Fibroblast of lung (primary cell): ENCODE measurements at places on chromosomes 12 and 14. TPM values are rescaled to one million over a fixed set of nuclear protein-coding genes. Genes with fewer than 3 reads are reported as not detected.

- no peak overlapping the region for H3K27ac ChIP-seq
- peaks cover 13% of the 10 kb centered on the region for H3K4me1 ChIP-seq
- H3K27me3 ChIP-seq = no peaks in the 10 kb centered on the region
- H3K4me3 ChIP-seq = no peak overlapping the region
These were observed 67.3 kb upstream of the STK38L start for GRCh38 chr12:27176765-27177164.

- H3K36me3 ChIP-seq = peaks cover 4% of the 10 kb centered on the region
- no peak for DNase-seq
- H3K27ac ChIP-seq = no peak overlapping the region
- H3K4me1 ChIP-seq = no peaks in the 10 kb centered on the region
- no peak overlapping the region for H3K4me3 ChIP-seq
- no peaks in the 10 kb centered on the region for H3K27me3 ChIP-seq
These were observed 50.6 kb upstream of the REP15 start for GRCh38 chr12:27645671-27646070.

- H3K4me3 ChIP-seq = no peak overlapping the region
- no peak overlapping the region for H3K27ac ChIP-seq
- H3K4me1 ChIP-seq = no peaks in the 10 kb centered on the region
- no peak for DNase-seq
- H3K27me3 ChIP-seq = no peaks in the 10 kb centered on the region
These were observed 76.2 kb downstream of the PIWIL1 start for GRCh38 chr12:130413909-130414308.

The FOXG1 gene
- not detected in 2 replicates for total RNA-seq

- H3K4me3 ChIP-seq = no peak overlapping the region
- H3K4me1 ChIP-seq = no peaks in the 10 kb centered on the region
- H3K36me3 ChIP-seq = no peaks in the 10 kb centered on the region
- DNase-seq = no peak
- H3K27ac ChIP-seq = no peak overlapping the region
These were observed 876.2 kb downstream of the C12orf50 start for GRCh38 chr12:87152841-87153528.

- H3K4me3 ChIP-seq = no peak overlapping the region
- H3K4me1 ChIP-seq = no peaks in the 10 kb centered on the region
- peak; percentile 85 for DNase-seq
- no peak overlapping the region for H3K27ac ChIP-seq
- H3K27me3 ChIP-seq = no peaks in the 10 kb centered on the region
- H3K36me3 ChIP-seq = no peaks in the 10 kb centered on the region
These were observed 129.9 kb downstream of the NPAS3 start for GRCh38 chr14:33068626-33069025.
